ENCODE measurements at places on chromosomes 1 and 21. TPM values are rescaled to one million over a fixed set of nuclear protein-coding genes. Genes with fewer than 3 reads are reported as not detected.

- no peak for DNase-seq
Measured at GRCh38 chr21:43210454-43211071, 41.8 kb downstream of the CRYAA start.

- DNase-seq: no peak
Measured at GRCh38 chr1:40780678-40781607, 2.6 kb upstream of the KCNQ4 start.

DNA sequence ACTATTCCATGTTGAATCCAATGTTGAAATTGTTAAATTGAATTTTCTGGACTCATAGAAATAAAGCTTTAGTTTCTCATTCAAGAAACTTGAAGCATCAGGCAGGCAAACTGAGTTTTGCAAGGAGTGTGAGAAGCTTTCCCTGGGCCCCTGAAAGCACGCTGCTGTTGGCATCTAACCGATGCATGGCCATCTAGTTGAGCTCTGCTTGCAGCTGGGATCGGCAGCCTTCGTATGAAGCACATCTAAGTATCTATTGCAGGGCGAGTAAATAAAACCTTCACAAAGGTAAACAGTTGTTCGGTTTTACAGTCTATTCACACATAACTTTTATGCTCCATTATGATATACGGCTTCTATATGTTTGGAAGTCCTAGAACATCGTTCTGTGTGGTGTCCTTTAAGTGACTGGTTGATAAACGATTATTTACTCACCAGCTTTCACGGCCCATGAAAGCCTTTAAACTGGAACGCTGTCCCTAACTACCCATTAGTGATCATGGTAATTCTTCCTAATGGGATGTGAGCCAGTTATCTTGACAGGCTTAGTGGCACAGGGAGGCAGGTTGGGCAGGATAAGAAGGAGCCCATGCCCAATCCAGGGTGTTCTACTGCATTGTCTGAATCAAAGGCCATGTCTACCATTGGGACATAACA lies 71.7 kb downstream of the SEC16B start:
- no peak for DNase-seq

- DNase-seq: no peak
Measured at GRCh38 chr1:244106176-244106575, 55.1 kb downstream of the ZBTB18 start.

GRCh38 chr1:47837056-47837830 lies 159.9 kb downstream of the TRABD2B start:
- DNase-seq: no peak

- no peak for DNase-seq
Measured at GRCh38 chr1:160733898-160734297, 5.1 kb upstream of the SLAMF7 start.

DNA sequence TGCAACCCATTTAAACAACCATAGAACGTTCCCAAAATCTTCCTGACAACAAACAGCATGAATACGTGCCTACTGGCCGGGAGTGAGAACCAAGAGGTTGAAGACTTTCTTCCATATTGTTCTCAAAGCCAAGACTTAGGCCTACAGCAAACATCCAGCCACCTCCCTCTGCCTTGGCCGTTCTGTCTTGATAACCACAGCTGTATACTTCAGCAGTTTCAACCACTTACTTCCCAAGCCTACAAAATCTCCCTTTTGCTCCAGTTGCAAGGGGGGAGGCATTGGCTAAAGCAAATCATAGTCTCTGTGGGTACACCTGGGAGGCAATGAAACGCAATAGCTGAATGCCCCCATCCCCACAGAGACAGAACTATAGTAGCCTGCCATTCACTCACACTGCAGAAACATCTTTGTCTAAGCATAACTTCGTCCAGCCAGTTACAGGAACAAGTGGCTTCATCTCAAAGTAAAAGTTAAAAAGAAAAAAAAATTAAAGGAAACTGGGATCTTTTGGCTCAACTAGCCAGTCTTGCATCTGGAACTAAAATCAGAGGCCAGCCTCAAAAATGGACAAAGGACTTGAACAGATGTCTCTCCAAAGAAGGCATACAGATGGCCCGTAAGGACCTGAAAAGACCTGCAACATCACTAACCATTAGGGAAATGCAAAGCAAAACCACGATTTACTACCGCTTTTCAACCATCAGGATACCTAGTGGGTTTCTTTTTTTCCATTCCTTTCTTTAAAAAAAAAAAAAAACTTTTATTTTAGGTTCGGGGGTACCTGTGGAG lies 186.0 kb downstream of the PSMG1 start:
- DNase-seq: no peak

The OBSCN gene
- 299 TPM for polyA plus RNA-seq

- no peak for DNase-seq
Measured at GRCh38 chr1:89975540-89976125, 19.3 kb upstream of the ZNF326 start.

GRCh38 chr1:116994411-116994810 lies 7.1 kb upstream of the CD101 start:
- no peak for DNase-seq

DNA sequence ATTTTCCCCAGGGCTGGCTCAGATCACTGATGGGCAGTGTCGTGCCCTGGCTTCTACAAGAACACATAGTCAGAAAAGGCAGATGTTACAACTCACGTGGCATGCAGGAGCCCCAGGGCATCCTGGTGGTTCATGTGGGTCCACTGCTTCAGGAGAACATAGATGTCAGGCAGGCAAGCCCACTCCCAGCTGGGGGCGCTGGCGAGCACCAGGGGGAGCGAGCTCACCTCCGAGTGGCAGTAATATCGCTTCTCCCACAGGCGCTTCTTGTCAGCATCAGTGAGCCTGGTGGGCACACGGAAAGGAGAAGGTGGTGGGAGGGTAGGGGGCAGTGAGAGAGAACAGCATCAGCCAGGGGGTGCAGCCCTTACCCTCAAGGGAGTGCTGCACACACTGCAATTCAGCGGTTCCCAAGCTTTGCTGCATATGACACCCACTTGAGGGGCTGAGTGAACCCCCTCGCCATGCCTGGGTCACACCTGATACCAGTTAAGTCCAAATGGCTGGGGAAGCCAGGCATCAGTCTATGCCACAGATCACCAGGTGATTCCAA lies 34.3 kb upstream of the PPP1R15B start:
- DNase-seq: no peak
